ENCODE measurements at places on chromosomes 1 and 21. TPM values are rescaled to one million over a fixed set of nuclear protein-coding genes. Genes with fewer than 3 reads are reported as not detected.

The RPTN gene
- total RNA-seq = not detected

DNA sequence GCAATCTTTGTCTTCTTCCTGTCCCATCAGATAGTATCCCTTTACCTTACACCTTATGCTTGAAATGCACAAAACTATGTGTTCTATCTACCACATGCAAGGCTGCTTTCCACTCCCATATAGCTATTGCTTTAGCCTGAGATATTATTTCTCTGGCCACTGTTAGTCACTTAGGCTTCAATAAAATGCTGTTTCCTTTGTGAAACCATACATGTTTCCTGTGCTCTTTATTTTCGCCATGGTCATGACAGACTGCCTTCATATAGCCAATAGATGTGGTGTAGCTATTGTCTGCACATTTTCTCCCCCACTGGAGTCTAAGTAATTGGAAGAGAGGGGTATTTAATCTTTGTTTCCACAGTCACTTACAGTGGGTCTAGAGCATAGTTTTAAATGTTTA, 108.4 kb downstream of the GREM2 start:
- DNase-seq = no peak

DNA sequence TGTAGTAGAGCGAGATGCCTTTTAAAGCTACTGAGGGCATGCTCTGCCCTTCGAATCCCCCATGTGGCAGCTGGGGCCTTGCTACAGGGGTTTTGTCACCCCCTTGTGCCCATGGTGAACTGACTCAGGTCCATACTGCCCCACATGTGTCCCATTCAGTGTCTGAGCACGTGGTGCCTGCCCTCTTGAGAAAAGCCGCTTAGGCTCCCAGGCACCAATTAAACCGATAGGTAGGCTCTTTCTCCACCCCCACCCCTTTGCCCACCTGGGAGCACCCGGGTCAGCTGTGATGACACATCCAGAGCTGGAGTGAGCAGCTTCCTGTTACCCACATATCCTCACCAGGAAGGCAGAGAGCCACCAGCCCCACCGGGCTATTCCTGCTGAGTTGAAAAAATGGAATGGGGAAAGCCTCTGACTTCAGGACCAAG, 30.5 kb downstream of the TMCC2 start:
- no peak for DNase-seq

- no peak for DNase-seq
These were observed 6.7 kb downstream of the CENPF start for GRCh38 chr1:214609692-214610091.

DNA sequence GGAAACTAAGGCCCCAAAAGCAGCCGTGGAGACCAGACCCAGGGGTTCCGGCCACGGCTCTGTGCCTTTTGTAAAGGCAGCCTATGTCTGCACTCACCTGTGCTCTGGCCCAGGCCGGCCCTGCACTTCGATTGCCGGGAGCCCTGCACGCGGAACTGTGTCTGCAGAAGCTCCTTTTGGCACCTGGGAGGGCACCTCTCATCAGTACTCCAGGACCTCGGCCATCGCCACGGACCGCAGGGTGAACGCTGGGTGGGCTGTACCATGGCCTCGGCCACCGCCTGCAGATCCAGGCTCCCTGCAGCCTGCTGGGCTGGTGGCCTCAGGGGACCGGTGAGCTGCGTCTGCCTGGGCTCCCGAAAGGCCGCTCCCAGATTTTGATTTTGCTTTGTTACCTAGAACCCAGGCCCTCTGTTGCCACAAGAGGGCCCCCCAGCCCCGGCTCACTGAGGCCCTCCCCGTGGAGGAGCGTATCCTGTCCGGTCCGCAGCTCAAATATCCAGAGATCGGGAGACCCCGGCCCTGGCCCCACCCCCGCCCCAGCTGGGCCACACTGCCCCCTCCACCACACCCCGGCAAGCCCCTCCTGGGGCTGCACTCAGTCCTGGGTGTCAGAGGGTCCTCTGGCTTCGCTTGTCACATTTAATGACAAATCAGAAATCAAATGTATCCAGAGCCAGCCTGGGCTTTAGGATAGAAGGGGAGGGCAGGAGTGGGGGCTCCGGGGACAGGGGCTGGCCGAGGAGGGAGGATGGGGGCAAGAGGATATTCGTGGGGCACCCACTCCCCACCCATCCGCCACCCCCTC, 60.2 kb upstream of the PDE9A start:
- peak; percentile 66 for DNase-seq

GRCh38 chr1:246437961-246438360, 69.1 kb downstream of the SMYD3 start:
- DNase-seq = no peak

DNA sequence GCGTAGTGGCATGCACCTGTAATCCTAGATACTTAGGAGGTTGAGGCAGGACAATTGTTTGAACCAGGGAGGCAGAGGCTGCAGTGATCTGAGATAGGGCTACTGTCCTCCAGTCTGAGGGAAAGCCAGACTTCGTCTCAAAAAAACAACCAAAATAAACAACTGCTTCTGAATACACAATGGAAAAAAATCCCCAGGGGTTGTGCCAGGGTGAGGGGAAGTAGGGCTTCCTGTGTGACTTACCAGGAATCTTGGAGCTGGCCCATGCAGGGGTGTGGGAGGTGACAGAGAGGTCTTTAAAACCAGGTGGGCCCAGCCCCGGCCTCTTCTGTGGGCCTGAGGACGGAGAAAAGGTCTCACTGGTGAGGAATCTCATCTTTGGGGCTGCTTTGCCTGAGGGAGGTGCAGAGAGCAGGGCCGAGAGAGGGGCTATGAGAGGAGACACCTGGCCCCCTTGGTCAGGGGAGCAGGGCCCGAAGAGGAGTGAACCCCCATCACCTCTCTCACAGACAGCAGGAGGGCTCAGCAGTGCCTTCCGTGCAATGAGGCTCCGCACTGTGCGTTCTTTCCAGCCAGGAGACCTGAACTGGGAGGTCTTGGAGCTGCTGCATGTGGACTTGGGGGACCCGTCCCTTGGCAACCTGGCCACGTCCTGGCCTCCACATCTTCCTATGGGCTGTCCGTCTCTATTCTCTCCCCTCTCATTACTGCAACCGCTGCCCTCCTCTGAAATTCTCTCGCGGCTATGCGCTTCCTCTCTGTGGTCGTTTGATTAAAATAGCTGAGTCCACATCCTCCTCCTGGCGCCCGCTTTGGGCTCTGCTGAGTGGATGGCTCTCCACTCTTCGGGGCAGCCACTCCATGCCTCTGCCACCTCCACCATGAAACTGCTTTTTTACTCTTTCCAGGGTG, 10.7 kb downstream of the PLA2G5 start:
- DNase-seq = no peak

GRCh38 chr1:84350104-84350503, 48.2 kb upstream of the DNASE2B start:
- no peak for DNase-seq

All from left lung (tissue), 14 donors.